Activated CD4-positive, alpha-beta T cell treated with anti-CD3 and anti-CD28 coated beads, Interleukin-2, Interleukin-6, amounts not matched to agents 100 ng/mL and 50 ng/mL, durations not matched to agents 16 hours and 8 hours (primary cell): ENCODE measurements at places on chromosomes 2 and 18.
A peak's percentile ranks its signal among the peaks of the same experiment; 100 is the strongest.

DNA sequence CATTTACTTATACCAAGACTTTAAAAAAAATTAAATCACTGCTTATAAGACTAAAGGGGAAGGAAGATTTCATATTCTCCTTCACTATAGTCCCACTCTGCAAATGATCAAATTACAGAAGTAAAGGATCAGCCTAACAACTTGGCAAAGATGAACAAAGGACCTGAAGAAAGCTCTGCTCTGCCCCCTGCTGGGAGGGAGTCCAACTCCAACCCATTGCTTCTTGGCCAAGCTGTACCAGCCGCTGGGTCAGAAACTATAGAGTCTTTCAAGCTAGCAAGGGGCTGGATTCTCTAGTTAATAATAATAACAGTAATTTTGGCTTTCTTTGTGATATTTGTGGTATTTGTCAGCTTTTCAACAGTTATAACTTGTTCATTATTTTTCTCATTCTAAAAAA lies 927.0 kb upstream of the CRIM1 start:
- DNase-seq, result peak; percentile 39

DNA sequence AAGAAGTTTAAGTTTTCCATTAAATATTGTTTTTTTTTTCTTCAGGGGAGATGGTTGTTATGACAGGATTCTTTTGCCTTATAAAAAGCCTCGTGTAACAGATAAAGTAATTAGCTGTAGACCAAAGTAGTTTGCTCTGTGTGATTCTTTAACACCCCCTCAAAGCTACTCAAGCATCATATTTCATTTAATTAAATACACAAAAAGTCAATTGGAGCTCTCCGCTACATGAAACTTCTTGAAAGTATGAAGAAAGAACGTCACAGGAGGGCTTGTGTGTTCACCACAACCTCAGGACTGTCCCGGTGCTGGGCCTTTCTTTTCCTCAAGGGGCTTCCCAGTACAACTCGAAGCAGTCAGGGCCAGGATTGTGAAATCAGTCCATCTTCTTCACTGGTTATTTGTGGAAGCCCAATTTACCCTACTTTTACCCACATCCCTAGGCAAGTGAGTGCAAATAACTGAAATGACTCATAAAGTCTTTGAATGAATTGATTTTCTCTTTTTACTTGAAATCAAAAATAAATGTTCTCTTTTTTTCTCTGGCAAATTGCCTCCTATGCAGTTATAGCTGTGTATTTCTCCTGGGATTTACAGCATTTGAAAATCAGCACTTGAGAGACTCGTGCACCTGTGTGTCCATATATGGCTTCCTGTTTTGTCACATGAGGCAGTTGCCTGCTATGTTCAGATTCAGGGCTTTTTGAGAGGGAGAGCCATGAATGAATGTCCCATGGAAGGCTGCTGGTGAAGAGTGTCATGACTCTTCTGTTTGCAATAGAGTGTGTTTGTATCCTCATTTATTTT lies 48.6 kb downstream of the LINC00305 start:
- DNase-seq, result no peak

- no peak for DNase-seq
Observed at GRCh38 chr2:26017464-26018183, 16.3 kb upstream of the RAB10 start.

DNA sequence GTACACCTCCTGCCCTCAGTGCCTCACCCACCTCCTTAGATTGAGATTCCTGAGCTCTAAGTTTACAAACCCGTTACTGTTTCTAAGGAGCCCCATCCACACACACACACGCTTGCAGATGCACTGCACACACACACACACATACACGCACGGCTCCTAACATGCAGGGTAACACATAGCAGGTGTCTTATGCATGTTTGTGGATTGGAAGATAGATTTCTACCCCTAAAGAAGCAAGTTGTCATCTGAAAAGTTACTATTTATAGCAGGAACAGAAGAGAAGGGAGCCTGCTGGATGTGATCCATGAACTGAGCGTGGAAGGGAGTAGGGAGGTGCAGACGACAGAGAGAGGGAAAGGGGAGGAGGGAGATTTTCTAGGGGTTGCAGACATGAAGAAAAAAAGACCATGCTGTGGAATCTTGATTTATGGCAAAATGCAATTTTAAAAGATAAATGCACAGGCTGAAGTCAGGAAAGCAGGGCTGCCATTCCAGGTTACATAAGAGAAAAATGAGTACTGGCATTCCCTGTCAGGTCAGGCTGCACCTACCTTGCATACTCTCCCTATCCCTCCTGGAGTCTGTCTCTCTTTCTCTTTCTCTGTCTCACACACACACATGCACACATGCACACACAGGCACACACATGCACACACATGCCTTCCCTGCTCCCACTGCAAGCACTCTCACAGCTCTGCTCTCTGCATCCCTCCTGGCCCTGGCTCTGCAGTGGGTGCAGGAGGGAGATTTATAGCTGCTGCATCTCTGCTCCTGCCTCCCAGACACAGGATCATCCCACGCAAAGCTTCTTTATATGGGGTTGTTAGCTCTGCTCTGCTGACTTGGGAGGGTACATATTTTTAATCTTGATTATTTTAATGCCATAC lies 192.6 kb upstream of the MYT1L start:
- no peak for DNase-seq

DNA sequence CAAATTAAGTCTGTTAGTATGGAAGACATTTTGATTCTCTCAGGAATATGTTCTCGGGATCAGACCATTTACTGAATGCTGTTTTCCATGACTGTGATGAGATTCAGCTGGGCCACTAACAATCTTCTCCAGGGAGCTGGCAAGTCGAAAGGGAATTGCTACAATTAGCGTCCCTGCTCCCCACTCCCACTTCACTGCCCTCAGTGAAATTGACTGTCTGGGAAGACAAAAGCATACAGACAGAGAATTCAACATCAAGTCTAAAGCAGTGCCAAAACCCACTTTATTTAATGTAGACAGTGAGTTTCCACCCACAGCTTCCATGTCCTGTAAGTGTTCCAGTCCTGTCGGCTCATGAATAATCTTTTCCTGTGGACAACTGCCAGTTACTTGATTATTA lies 34.0 kb upstream of the COL3A1 start:
- no peak for DNase-seq

- DNase-seq, result no peak
Observed at GRCh38 chr2:219995991-219996765, 368.7 kb downstream of the SLC4A3 start.

- DNase-seq, result no peak
Observed at GRCh38 chr2:16184945-16185660, 244.8 kb downstream of the MYCN start.

GRCh38 chr2:219017201-219017931 lies 23.9 kb downstream of the CFAP65 start:
- DNase-seq, result no peak

- DNase-seq, result no peak
Observed at GRCh38 chr18:28690836-28691495, 514.0 kb upstream of the CDH2 start.

DNA sequence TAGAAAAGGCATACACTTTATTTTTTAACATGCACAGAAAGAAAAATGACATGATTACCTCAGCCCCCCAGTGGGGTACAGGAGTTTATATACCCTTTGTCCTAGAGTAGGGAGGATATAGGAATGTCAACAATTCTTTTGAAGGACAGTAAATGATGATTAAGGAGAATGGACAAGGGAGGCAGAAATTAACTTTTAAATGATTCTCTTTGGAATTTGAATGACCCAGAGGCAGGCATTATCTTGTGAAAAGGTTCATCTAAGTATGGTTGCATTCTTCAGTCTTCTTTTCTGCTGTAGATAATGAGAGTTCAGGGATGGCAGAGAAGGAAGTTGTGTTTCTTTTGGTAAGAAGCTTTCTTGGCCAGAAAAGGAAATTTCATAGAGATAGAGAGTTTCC lies 971.3 kb downstream of the CNTNAP5 start:
- DNase-seq, result no peak
